ENCODE measurements at places on chromosomes 6 and 20.

- DNase-seq, result no peak
Measured at GRCh38 chr6:161013695-161014094, 22.1 kb downstream of the MAP3K4 start.

DNA sequence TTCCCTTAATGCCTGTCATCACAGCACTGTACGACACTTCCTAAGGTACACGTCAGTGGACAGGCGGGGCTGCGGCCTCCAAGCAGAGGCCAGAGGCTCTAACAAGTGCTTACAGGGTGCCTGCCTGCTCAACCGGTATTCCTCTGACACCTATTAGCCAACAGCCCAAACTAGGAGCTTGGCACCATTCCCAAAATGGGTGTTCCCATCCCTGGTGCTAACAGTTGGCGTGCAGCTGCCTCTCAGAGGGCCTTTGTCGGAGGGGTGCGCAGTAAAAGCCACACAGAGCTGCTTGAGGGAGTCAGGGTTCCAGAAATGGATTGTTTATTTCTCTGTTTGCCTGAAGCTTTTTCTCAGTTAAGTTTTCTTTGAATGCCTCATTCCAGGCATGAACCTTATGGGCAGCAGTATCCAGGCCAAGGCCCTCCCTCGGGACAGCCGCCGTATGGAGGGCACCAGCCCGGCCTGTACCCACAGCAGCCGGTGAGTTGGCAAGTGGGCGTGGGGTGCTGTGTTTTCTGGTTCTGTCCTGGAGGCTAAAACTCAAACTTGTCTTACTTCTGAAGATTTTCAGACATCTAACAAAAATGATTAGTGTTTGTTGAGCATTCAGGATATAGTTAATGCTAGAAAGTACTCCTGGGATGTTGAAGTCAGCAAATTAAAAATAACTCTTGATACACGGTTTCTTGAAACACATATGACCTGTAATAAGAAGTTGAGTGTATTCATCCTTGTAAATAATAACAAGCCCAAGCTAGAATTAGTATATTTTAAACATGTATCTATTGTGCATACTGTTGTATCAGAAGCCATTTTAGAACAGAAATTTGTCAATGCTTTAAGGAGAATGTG is 124.7 kb downstream of the TMEM242 start:
- no peak for DNase-seq

DNA sequence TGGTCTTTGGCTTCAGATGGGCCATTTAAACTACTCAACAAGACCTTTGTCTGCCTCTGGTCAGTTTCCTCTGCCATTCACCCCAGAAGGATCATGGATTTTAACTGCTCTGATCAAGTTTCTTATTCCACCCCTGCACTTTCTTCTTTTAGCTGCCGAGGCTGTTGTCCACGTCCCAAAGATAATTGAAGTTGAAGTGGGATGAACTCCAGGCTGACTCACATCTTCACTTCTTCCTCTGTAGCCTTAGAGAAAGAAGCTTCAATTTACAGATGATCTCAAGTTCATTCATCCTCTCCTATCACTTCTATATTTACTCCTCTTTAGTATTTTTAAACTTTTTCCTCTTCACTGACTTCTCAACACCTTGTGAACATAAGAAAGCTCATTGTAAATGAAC is 651.6 kb downstream of the UTRN start:
- no peak for DNase-seq

GRCh38 chr6:19759117-19759880 is 77.9 kb upstream of the ID4 start:
- DNase-seq, result no peak

All from activated naive CD8-positive, alpha-beta T cell treated with anti-CD3 and anti-CD28 coated beads, Interleukin-2, amount 50 U/mL, for 16 hours (primary cell).